NCI-H345 (cell line): ENCODE measurements at places on chromosomes 1 and 21.

- no peak for DNase-seq
These were observed 252.4 kb upstream of the KAZN start for GRCh38 chr1:14345946-14346550.

- DNase-seq = peak; percentile 25
These were observed 303.6 kb downstream of the USH2A start for GRCh38 chr1:216119600-216119999.

- DNase-seq = no peak
These were observed 110.8 kb downstream of the CDC7 start for GRCh38 chr1:91611483-91611917.

GRCh38 chr1:158283965-158284364 is 5.8 kb upstream of the CD1C start:
- DNase-seq = no peak

GRCh38 chr1:116002781-116003420 is 26.6 kb downstream of the SLC22A15 start:
- no peak for DNase-seq

DNA sequence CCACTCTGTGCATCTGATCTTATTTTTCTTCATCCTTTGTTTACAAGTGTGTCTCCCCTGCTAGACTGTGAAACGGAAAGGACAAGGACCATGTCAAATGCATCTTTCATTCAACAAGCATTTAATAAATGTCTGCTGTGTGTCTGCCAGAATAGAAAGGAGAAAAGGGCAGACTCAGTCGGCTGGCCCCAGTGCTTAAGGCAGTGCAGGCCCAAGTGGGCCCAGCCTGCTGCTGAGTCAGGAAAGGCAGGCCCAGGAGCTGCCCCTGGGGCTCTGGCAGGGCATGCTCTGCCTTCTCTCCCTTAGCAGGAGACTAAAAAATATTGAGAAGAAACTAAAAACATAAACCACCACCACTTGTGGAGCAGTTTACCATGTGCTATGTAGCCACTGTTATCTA is 38.1 kb downstream of the PLEKHA6 start:
- no peak for DNase-seq

- peak; percentile 80 for DNase-seq
These were observed 99.1 kb upstream of the CAMK1G start for GRCh38 chr1:209484429-209484828.

- peak; percentile 58 for DNase-seq
These were observed 47.0 kb downstream of the CYP2J2 start for GRCh38 chr1:59879574-59879973.

- DNase-seq = no peak
These were observed 630 bp upstream of the LHX9 start for GRCh38 chr1:197916500-197916983.

GRCh38 chr1:41728403-41729202 is 190.1 kb downstream of the HIVEP3 start:
- DNase-seq = no peak

GRCh38 chr21:39055167-39055767 is 128.0 kb downstream of the PSMG1 start:
- no peak for DNase-seq
